ENCODE measurements at places on chromosomes 13 and 19.

GRCh38 chr13:112715210-112715609 is 25.4 kb downstream of the ATP11A start:
- DNase-seq = no peak

- no peak for DNase-seq
Observed at GRCh38 chr13:95643571-95643935, 953 bp downstream of the DZIP1 start.

GRCh38 chr13:95360464-95361097 is 59.3 kb upstream of the ABCC4 start:
- no peak for DNase-seq

GRCh38 chr13:109468123-109468522 is 318.3 kb downstream of the IRS2 start:
- DNase-seq = no peak

DNA sequence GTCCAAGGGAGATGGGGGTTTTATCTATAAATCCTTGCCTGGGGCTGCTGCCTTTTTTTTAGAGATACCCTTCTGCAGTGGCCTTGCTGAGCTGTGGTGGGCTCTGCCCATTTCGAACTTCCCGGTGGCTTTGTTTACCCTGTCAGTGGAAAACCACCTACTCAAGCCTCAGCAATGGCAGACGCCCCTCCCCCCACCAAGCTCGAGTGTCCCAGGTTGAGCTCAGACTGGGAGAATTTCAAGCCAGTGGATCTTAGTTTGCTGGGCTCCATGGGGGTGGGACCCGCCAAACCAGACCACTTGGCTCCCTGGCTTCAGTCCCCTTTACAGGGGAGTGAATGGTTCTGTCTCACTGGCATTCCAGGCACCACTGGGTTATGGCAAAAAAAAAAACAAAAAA is 21.6 kb downstream of the LGALS13 start:
- DNase-seq = no peak

- DNase-seq = no peak
Observed at GRCh38 chr13:50244355-50244712, 229.1 kb downstream of the KCNRG start.

DNA sequence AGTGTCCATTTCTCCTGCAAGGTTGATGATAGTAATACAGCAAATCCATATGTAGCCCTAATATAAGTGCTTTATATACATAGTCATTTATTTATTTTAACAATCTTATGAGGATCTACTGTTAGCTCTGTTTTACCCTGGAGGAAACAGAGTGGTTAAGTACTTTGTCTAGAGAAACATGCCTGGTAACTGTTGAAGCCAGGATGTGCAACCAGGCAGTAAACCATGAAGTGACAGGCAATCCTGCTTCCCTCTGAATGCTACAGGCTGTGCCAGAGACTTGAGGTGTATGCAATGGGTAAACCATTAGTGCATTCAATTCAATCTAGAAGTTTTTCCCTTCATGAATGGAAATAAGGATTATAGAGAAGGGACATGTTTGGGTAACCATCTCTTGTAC is 911.0 kb downstream of the PCDH17 start:
- no peak for DNase-seq

DNA sequence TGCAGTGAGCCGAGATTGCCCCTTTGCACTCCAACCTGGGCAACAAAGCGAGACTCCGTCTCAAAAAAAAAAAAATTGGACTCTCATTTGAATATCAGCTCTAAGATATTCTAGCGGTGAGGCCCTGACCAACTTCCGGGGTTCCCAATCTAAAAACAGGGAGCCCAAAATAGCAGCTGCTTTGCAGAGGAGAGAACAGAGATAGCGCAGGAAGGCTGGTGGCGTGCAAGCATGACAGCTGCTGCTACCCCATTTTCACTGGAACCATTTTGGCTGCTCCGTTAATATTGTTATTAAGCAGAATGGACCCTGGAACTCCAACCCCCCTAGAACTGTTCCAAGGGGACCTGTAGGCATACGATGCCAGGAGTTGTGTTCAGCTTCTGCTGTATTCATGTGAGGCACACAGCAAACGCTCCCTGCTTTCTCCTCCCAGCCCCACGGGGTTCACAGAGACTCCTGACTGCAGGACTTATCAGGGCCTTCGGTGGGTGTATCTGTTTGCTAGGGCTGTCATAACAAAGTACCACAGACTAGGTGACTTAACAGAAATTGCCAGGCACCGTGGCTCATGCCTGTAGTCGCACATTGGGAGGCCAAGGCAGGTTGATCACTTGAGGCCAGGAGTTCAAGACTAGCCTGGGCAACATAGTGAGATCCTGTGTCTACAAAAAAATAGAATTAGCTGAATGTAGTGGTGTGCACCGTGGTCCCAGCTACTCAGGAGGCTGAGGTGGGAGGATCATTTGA is 11.5 kb downstream of the STXBP2 start:
- no peak for DNase-seq

DNA sequence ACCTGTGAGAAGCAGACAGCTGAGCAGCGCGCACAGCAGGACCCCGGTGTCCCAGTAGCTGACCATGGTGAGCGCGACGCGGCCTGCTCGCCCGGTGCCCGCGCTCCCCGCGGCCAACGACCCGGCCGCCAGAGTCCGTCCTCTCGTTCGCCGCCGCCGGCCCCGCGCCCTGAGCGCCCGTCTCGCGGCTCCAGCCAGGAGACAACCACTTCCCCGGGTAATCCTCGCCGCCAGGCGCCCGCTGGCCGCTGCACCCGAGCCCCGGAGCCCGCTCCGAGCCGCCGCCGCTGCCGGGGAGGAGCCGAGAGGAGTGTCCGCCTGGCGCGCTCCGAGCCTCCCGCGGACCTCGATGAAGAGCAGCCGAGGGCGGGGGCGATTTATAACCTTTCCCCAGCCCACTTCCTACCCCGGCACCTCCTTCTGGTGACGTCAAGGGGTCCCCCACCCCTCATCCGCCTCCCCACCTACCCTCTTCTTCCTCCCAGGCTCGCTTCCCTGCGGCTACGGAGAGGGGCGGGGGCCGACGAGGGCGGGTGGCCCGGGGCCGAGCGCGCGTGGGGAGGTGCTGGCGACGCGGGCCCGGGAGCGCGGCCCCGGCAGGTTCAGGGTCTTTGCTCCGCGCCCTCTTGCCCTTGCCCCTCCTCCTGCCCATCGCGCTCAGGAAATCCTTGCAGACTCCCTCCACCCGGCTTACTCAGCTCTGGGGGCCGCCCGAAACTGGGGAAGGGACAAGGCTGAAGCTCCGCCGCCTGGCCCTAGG is at the start of gene FLT1:
Gene FLT1 (minus strand): TSS at position 351 of the 760 bp plus-strand sequence. CDS start 285 bp downstream, at position 66.
- no peak for DNase-seq

DNA sequence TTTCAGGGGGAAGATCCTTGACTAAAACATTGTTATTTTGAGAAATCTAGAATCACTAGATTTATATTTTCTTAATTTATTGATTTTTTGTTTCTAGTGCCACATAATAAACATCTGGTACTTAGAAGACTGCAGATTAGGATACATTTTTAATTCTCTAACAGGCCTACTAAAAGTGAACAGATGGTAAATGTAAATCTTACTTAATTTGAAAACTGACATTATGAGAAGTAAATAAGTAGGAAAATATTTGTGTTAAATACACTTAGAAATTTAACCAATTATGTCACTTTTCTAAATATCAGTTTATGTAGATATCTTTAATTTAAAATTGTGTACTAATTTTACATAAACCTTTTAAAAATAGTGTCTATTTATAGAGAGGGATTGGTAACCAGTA is 2255.6 kb upstream of the PCDH20 start:
- no peak for DNase-seq

- DNase-seq = no peak
Observed at GRCh38 chr13:66222127-66222526, 1008.0 kb downstream of the PCDH9 start.

DNA sequence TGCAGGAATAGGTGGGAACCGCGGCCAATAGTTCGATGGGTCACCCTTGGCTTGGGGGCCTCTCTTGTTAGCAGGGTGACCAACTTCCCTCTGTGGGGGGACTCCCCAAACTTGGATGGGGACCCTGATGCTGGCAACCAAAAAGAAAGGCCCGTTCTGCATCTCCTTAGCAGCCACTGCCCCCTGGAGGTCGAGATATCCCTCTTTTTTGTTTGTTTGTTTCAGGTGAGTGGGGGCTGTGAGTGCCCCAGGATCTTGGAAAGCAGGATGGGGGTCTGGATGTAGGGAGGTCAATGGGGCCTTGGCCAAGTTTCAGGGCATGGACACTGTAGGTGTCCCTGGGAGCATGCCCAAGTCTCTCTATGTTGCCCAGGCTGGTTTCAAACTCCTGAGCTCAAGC is 7.7 kb upstream of the CRTC1 start:
- DNase-seq = no peak

All from NCI-H446 treated with DMSO at 0.1 percent for 48 hours (cell line).